ENCODE measurements at places on chromosomes 1 and 21.

GRCh38 chr21:28442624-28443023 is 550.1 kb downstream of the LTN1 start:
- no peak for DNase-seq

DNA sequence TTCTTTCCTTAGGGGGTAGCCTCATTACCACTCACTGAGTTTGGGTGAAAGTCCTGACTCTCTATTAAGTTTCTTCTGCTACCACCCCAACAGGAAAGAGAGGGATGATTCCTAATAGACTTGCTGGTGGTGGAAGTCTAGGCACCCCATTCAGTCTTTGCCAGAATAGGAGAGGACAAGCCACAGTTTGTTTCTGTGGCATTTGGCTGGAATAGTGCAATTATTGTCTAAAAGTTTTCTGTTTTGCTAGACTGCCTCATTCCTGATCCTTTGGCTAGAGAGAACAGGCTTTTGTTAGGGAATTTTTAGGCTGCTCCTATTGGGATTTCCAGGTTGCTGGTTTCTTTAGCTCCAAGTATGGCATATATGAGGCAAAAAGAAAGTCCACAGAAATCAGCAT is 9.9 kb upstream of the HJV start:
- no peak for DNase-seq

DNA sequence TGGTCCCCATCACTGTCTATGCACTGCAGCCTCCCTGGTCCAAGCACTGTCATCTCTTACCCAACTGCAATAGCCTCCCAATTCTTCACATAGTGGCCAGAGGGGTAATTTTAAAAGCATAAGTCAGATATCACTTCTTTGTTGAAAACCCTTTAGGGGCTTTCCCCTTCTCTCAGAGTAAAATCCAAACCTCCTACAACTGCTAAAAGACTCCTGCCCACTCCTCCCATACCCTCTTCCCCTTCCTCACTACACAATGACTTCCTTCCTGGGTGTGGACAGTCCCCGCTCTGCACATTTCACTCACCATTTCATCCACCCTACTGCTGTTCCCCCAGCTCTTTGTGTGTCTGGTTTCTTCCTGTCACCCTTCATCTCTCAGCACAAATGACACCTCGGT is 8.3 kb downstream of the MCOLN2 start:
- DNase-seq, result no peak

DNA sequence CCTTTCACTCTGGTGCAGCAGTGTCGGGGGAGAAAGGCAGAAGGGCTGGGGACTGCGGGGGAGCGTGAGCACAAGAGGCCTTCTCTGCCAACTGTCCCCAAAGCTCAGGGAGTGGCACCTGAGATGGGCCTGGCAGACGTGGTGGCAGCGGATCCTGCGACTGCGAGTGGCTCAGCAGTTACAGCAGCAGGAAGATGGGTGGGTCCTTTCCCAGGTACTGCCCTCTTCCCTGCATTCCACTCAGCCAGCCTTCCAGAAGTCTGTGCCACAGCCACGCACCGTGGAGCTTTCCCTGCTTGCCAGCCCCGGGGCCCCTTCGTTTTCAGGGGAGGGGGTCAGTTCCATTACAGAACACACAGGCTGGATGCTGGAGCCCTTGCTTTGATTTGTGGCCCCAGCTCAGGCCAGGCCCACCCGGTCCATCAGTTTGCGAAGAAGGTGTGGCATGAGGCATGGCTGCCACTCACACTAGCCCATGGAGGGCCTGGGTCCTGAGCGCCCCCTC is 17.2 kb downstream of the MTHFR start:
- DNase-seq, result no peak

DNA sequence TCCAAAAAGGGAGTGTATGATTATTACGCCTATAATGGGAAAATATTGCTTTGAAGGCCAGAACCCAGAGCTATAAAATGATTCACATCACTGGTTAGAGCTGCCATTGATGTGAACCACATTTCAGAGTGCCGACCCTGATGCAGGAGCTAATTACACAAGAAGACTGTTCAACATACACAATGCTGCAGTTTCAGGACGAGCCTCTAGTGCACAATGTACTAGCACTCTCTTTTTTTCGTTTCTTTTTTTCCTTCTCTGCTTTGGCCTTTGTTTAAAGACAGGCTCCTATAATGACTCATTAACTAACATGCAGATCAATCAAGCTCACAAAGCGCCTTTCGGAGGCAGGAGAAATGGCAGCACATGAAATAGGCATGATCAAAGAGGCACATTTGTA is 66.0 kb upstream of the HMGB4 start:
- no peak for DNase-seq

DNA sequence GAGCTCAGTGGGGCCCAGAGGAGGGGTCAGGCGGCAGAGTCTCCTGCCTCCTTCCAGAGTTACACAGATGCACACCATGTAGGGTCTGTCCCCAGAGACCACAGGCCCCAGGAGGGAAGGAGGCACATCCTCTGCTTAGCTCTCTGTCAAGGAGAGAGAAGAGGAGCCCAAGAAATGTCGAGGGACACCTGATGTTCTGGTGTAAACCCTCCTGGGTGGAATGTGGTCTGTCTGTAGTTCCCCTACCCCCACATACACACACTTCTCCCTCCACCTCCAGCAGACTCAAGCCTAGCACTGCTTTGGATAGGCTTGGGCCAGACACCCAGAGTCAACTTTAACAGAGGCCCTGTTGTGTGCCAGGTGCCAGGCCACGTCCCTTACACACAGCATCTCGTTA is 34.2 kb downstream of the KIF21B start:
- no peak for DNase-seq

DNA sequence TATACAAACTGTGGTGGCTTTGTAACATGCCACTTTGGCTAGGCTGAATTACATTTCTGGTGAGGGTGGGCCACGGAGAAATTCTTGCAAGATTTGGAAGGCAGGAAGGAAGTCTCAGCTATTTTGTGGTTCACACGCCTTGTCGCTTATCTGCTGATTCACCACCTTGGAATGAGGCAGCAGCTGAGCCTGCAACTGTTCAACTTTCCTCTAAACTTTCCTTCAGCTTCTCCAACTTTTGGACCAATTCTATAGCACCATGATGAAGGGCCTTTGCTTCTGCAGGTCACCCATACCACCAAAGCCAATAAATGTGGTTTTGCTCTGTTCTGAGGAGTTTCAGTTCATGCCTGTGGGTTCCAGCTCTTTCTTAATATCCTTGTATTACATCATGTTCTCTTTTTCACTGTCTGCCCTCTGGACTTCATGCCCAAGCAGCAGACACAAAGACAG is 337.6 kb upstream of the SNX7 start:
- no peak for DNase-seq

GRCh38 chr1:11114966-11115365 is 15.3 kb upstream of the EXOSC10 start:
- no peak for DNase-seq

DNA sequence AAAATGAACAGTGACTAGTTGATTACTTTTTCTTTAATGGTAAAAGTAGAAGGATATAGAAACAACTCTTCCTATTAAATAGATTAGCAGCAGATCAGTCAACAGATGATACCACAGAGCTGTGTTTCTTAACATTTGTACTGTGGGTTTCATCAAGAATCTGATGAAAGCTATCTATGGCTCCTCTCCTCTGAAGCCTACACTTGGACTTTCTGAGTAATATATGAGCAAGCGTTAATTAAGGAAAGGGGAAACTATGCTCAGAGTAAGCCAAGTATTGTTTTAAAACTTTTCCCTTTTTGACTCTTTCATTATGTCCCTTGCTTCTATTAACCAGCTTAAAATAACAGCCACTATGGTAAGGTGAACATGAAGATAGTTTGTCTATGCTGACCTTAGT is 10.8 kb downstream of the ARID4B start:
- no peak for DNase-seq

DNA sequence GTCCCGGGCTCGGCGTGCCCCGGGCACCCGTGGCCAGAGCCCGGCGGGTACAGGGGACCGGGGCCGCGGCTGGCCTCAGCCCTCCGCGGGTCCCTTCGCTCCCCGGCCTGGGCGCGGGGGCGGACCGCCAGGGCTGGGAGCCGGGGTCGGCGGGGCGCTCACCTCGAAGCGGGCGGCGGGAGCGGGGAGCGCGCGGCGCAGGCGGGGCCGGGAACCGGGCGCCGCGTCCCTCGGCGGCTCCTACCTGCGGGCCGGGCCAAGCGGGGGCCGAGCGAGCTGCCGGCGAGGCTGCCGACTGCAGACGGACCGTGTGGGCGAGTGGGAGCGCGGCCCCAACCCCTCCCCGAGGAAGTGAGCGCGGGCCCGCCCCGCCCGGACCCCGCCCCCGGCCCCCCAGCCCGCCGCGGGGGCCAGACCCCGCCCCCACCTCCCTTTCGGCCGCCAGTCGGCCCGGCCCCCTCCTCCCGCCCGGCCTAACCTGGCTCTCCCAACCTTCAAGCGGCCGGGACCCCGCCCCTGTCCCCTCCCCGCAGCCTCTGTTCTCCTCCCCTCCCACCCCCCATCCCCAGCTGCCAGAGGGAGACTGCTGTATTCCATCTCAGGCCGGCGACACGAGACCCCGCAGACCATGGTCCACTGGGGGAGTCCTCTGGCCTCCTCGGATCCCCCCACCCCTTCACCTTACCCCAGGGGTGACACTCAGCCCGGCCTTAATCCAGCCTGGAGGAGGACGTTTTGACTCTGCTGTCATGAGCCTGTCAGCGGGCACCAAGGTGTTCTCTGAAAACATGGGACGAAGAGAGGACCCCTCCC is at the start of gene FHL3:
Gene FHL3, minus strand, starts transcription at position 320 of the 813 bp plus-strand sequence. CDS start 6,102 bp downstream, outside the sequence.
- no peak for DNase-seq

- DNase-seq, result no peak
Measured at GRCh38 chr21:25334046-25334730, 273.1 kb downstream of the MRPL39 start.

DNA sequence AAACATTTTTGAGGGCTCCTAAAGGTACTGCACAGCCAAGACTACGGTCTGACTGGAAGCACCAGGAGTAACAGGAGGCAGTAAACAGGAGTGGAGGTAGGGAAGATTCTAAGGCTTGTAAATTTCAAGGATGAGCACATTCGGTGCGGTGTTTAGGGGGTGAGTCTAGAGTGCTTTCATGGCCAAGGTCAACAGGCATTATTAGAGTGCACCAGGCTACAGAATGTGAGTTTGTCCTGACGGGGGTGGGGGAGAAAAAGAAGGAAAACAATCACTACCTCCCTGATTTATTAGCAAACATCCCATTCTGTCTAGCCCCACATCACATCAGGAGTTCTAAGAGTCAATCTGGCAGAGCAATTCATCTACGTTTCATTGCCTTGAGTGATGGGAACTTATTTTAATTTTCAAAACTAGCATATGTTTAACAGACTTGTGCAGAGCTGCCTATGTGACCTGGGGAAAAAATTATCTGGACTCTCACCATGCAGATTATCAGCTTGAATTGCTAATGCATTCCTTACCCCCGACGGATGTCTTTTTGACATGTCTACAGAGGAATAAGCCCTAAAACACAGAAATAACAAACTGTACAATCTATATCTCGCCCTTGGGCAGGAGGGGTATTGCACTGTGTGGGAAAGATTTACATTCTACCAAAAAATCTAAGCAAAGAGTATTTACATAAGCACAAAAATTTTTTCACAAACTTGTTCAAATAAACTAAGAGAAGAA is 45.0 kb downstream of the APP start:
- DNase-seq, result no peak

DNA sequence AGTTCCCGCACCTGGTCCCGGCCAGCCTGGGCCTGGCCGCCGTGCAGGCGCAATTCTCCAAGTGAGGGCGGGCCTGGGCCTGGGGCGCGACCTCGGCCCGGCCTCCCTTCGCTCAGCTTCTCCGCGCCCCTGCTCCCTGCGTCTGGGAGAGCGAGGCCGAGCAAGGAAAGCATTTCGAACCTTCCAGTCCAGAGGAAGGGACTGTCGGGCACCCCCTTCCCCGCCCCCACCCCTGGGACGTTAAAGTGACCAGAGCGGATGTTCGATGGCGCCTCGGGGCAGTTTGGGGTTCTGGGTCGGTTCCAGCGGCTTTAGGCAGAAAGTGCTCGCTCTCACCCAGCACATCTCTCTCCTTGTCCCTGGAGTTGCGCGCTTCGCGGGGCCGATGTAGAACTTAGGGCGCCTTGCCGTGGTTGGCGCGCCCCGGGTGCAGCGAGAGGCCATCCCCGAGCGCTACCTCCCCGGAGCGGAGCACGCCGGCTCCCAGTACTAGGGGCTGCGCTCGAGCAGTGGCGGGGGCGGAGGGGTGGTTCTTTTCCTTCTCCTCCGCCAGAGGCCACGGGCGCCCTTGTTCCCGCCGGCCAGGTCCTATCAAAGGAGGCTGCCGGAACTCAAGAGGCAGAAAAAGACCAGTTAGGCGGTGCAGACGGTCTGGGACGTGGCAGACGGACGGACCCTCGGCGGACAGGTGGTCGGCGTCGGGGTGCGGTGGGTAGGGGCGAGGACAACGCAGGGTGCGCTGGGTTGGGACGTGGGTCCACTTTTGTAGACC is 1.2 kb downstream of the OLIG1 start:
- no peak for DNase-seq

- no peak for DNase-seq
Measured at GRCh38 chr21:42127164-42128150, 56.3 kb downstream of the UMODL1 start.

GRCh38 chr1:12067900-12068821 is 5.1 kb downstream of the TNFRSF8 start:
- DNase-seq, result no peak

GRCh38 chr1:241240069-241240468 is 116.9 kb downstream of the RGS7 start:
- DNase-seq, result no peak

DNA sequence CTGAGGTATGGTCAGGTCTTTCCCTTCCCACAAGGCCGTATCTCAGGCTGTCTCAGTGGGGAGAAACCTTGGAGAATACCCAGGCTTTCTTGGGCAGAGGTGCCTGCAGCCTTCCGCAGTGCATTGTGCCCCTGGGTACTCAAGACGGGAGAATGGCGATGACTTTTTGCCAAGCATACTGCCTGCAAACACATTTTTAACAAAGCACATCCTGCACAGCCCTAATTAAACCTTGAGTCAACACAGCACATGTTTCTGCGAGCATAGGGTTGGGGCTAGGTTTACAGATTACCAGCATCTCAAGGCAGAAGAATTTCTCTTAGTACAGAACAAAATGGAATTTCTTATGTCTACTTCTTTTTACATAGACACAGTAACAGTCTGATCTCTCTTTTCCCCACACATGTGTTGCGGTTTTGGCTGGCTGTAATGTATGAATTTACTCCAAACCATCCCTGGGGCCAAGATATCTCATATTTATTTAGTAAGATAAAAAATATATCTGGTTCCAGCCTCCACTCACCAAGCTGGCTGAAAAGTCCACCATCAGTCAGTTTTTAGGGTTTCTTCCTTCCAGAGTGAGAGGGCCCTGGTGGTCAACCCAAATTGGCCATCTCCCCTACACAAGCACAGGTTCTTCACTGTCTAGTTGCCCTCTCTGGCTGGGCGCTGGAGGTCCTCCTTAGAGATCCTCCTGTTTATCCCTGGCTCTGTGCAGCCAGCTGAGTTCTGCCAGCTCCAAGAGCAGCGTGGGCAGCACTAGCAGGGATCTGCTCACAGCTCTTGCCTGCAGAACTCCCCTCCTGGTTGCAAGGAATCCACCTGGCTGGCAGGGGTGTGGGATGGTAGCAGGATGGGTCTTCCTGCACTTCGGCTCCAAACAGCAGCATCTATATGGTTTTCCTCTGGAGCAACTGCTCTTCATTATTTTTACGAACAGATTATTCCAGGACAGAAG is 2.6 kb downstream of the FAAH start:
- no peak for DNase-seq
